ENCODE measurements at places on chromosomes 1 and 21.

DNA sequence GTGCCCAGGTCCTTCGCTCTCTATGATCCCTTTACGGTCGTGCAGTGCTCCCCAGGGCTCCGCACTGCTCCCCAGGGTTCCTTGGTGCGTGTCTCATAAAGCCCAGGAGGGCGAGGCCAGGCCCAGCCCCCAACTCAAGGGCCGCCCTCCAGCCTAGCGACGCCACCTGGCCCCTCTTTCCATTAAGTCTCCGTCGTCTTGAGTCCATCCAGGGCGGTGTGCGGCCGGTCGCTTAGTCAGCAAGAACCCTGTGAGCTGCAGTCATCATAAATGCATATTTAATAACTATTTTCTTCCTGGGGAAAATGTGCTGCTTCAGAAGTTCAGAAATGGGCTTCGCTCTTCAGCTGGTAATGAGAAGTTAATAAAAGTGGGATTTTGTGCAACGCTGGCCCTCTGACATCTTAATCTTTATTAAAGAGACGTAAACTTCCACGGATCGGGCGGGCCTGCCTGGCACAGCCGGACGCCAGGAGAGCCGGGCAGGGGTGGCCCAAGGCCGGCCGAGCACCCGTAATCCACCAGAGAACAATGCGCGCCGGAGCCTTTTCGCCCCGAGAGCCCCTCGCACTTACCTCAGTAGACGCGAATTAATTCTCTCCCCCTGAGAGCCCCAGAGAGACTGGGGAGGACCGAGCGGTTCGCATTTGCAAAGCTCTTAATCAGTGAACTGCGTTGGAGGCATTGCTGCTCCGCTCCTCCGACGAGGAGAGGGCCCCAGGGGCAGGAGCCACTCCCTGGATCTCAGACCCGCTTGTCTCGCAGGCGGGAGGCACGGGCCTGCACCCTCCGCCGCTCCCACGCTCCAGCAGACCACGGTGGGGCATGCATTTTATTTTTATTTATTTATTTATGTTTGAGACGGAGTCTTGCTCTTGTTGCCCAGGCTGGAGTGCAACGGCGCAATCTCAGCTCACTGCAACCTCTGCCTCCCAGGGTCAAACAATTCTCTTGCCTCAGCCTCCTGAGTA, 188.3 kb upstream of the ARHGEF16 start:
- DNase-seq = no peak

DNA sequence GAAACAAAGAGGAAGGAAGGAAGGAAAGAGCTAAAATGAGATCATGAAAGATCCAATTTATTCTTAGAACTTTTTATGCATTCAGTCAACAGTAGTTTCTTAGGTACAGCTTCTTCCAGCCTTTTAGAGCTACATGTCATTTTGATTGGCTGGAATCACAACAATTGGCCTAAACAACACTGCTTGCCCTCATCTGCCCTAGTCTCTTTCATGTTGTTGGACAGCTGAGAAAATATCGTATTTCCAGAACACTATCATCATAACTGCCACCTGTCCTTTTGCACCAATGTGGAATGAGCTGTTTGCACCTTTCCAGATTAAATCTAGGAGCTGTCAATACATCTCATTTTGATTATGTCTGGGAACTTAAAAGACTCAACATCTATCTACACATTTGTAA, 161.7 kb downstream of the TGFBR3 start:
- no peak for DNase-seq

DNA sequence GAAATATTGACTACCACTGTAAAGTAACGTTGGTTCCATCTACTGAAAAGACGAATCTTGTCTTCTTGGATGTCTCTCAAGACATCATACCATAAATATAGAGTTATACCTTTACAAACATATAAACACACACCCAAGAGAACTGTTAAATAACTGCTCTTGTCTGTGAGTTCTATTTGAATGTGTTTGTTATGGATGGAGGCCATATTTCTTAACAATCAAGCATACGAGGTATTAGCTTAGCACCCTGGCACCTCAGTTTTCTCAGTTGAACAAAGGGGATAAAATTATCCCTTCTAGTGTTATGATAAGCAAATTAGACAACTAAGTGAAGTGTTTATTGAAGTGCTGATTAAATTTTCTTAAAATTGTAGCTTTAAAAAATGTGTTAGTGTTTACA, 336.6 kb upstream of the ZRANB2 start:
- peak; percentile 69 for DNase-seq

DNA sequence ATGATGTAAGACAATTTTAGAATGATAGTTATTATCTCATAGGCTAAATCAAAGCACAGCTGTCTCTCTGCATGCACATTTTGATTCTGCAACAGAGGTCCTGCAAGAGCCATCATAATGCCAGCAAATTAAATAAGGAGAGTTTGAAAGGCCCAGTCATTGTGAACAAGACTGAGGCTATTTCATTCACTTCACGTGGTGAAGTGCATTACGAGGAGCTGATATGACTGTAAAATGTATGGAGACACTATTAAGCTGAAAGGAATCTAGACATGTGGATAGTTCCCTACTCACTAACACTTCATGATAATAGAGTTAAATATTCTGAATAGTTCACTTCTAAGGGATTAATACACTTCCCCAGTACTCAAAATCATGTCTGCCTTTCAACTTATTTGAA, 299.0 kb downstream of the SMYD3 start:
- DNase-seq = no peak

- no peak for DNase-seq
Observed at GRCh38 chr1:155695608-155696007, 6.7 kb downstream of the DAP3 start.

GRCh38 chr1:83098791-83099190, 900.1 kb downstream of the TTLL7 start:
- no peak for DNase-seq

GRCh38 chr1:36203554-36204346, 20.5 kb upstream of the THRAP3 start:
- no peak for DNase-seq

- DNase-seq = no peak
Observed at GRCh38 chr1:63012339-63012738, 228.4 kb downstream of the ATG4C start.

DNA sequence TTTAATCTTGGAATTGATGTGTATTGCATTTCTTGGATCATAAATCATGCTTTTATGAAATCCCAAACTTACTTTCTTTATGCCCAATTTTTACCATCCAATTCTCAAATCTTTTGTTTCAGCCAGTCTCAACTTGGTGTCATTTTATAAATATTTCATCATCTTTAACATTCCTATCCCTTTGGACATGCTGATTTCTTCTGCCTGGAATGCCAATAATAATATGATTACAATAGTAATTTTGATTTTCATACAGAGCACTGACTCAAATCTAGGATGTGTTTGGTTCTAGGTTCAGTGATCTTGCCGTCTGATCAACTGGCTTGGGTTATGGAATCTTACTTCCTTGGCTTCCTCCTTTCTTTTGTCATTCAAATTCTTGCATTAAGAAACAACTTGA, 12.8 kb downstream of the RRP15 start:
- DNase-seq = no peak

DNA sequence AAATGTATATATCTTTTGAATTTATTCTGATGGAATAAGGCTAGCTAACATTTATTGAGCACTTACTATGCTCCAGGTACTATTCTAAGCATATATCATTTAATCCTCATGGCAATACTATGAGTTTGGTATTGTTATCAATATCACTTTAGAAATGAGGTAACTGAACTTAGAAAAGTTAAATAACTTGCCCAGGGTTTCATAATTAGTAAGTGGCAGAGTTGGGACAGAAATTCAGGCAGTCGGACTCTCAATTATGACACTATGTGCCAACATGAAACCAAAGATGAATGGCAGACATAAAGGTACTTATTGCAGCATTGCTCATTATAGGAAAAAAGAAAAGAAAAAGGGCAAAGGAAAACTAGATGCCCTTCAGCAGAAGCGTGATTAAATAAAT, 48.2 kb downstream of the RAB3GAP2 start:
- DNase-seq = no peak

GRCh38 chr1:245046769-245047168, 108.0 kb upstream of the KIF26B start:
- DNase-seq = no peak

DNA sequence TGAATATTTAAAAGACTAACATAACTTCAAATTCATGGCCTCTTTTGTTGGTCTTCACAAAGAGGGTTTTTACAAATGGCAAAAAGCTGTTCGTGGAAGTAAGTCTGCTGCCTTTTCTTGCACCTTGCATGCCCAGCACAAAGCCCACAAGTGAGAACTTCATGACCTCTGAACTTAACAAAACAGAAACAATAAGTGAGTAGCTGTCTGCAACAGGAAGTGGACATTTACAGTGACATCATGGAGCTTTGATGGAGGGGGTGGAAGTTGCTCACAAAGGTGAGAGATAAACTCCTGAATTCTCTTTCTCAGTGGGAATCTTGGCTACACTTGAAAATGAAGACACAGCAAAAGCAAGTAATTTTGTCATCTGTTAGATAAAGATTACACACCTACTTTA, 303.3 kb upstream of the DEPDC1 start:
- DNase-seq = no peak

- no peak for DNase-seq
Observed at GRCh38 chr21:44461464-44462001, 6.2 kb downstream of the LRRC3 start.

DNA sequence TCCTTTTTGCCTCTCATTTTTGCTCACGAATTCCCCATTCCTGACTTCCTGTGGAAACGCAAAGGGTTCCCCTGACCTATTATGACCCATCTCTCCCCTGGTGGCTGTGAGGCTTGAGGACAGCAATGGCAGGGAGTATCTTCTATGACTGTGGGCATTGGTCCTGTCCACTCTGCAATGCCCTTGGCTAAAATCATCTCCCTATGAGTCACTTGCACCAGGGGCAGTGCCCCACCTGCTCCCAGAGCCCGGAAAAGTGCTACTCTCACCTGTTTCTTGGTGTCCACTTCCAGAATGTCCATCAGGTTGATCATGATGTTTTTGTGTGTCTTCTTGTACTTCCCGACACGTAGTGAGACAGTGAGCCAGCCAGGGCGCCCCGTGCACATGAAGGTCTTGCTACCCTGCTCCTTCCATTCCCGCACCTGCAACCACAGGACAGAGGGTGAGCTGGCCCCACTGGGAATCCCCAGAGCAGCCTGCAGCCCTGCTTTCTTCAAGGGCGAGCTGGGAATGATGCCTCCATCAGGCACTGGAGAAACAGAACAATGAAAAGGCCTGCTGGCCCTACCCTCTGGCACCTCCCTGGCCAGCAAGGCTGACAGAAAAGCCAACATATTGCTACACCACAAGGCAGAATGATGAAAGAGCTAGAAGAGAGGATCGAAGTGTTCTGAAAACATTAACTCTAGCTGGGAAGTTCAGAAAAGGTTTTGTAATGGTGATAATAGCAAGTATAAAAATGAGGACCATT, 3.5 kb downstream of the DHCR24 start:
- no peak for DNase-seq

DNA sequence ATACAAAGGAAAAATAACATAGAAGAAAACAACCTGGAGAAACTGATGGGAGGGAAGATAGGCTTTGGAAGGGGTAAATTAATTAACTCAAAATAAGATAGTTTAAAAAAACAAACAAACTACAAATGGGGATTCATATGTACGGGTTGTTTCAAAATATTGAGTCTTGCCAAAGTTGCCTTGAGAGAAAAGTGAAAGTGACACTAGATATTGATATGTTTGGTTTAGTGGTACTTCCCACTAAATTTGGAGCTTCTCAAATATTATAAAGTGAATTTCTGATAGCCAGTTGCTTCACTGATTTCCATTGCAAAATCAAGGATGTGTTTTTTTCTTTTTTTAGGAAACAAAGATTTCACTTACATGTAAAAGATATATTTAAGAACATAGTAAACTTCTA, 149.5 kb upstream of the RUNX1 start:
- no peak for DNase-seq

DNA sequence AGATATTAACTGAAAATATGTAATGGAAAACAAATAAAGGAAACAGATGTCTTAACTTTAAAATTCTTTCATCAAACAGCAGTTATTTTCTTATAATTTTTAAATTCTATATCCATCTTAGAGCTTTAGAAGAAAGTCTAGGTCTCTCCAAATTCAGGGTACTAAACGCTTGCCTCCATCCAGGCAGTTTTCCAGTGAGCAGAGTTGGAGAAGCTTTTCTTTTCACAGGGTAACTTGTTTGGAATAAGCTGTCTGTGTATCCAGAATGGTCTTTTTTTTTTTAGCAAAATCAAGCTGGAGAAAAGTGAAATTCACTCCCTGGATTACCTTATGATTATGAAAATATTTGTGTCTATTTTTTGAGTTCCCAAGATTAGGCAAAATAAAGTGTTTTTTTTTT, 88.6 kb downstream of the DDAH1 start:
- no peak for DNase-seq

DNA sequence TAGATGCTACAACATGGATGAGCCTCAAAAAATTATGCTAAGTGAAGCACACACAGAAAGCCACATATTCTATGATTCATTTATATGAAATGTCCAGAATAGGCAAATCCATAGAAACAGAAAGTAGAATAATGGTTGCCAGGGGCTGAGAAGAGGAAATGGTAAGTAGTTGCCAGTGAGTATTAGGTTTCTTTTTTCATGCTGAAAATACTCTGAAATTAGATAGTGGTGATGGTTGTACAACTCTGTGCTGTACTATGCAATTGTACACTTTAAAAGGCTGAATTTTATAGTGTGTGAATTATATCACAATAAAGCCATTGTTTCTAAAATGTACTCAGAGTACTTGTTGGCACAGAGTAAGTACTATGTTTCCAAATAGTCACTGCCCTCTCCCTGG, 15.5 kb upstream of the GFI1 start:
- no peak for DNase-seq

GRCh38 chr1:45123358-45123757, 83.0 kb downstream of the ZSWIM5 start:
- no peak for DNase-seq

GRCh38 chr1:51236531-51237350, 668 bp downstream of the RNF11 start:
- DNase-seq = no peak

GRCh38 chr1:83964153-83964552, 34.8 kb downstream of the TTLL7 start:
- no peak for DNase-seq

DNA sequence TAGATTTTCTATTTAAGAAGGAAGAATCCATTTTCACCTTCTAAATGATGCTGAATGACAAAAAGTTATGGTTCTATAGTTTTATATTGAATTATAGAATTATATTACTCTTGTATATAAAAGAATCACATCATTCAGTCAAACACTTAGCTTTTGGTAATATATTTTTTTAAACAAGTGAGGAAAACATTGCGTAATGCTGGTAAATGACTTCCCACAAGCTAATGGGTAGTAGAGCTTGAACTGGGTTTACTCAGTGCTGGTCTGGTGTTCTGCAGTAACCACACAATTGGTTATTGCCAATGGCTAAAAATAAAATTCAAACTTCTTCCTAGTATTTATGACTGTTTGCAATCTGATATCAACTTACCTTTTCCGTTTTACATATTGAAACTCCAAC, 10.6 kb upstream of the GIPC2 start:
- DNase-seq = no peak
